HFFc6 (cell line): ENCODE measurements at places on chromosomes 3 and 15. TPM values are rescaled to one million over a fixed set of nuclear protein-coding genes. Genes with fewer than 3 reads are reported as not detected.

DNA sequence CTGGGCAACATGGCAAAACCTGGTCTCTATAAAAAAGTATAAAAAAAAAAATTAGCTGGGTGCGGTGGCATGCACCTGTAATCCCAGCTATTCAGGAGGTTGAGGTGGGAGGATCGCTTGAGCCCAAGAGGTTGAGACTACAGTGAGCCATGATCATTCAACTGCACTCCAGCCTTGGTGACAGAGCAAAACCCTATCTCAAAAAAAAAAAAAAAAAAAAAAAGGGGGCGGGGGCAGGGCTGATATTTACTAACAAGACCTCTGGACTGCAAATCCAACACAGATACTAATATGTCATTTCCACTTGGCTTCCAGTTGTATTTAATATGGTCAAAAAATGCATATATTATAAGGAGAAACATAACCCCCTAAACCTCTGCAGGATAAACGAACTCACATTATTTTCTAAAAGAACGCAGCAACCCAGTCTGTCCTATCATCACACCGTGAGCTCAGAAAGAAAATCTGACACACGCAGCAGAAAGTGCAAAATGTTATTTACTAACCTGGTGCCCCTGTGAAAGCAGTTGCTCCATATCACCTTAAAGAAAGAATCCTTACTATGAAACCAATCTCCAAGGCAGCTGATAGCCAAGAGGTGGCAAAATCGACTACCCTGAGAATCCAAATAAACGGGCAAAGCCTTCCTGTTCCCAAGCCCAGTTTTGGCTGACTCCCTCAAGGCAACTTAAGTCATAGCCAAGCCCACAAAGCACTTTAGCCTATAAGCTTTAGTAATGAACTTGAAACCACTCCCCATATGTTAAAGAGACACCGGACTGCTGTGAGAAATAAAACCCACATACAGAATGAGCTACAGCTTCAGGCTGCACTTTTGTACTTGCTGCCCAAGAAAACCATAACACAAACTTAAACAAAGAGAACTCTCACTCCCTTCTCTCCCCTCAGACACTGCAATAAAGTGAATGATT, 39.3 kb downstream of the PLD1 start:
- DNase-seq = peak; percentile 70

- no peak for DNase-seq
Observed at GRCh38 chr3:117793622-117794265, 1084.2 kb downstream of the TUSC7 start.

DNA sequence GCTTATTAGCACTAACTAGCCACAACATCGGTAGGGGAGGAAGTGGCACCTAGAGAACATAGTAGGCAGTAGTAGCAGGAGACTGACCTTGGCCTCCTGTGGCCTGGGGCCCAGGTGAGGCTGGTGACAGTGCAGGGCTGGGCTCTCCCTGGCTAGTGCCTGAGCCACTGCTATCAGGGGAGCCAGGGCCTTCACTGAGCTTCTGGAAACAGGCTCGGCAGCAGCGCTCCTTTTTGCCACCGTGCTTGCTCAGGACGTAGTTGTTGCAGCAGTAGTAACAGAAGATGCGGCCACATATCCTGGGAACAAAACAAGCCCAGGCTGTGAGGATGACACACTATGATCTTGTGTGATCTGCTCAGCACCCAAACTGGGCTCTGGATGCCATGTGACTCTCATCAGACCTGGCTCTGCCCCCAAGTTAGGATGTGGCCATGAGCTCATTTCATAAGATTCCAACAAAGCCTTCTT, 15.1 kb downstream of the CXCR6 start:
- peak; percentile 69 for DNase-seq

DNA sequence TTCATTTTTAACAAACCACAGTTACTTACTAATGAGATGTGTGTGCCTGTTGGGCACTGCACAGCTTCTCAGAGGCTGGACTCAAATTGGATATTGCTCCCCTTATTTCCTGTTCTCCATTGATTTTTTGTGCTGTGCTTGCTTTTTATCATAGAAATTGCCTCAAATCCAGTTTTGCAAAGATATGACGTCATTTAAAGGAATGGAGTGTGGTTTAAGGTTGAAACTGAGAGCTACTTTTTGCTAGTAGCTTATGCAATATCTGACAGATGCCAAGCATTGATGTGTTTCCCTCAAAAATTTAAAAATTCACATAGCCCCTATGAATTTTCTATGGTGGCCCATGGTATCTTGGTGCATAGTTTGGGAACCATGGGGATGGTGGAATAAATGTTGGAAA, 67.7 kb upstream of the ROPN1 start:
- DNase-seq = no peak

DNA sequence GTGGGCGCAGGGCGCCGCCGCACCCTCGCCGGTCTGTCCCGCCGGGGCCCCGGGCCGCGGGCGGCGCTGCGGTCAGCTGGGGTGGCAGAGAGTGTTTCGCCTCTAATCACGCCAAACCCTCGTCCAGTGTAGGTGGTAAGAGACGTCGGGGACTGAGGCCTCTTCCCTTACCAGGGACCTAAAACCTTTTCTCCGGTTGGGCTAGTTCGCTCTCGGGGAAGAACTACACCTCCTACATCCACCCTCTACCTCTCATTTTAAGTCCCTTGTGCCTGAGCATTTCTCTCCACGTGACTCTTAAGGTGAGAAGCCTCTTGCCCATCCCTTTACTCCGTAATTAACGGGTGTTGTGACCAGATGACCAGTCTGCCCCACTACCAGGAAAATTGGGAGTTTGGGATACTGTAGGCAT, 520 bp downstream of the TMEM42 start:
- DNase-seq = peak; percentile 7

DNA sequence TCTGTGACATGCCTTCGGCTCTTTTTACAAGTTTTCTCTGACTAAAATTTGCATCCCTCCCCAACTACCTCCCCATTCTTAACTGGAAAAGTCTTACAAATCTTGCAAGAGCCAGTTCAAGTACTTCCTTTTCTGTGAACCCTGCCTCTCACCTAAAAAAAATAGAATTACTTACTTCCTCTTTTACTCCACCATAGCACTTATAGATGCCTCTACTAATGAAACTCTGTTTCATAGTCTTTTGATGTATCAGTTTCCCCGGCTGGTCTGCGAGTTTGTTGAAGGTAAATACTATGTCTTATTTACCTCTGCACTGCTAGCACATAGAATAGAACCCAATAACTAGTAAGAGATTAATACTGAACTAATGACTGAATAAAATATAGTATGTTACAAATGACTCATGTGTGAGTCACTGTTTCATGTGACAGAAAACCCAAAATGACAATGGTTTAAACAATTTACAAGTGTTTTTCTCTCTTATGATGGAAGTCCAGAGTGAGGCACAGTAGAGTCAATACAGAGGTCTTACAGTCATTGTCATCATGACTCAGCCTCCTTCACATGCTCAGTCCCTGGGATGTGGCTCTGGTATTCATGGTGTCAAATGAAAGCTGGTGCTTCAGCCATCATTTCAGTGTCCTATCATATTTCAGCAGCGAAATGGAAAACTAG, 393.5 kb downstream of the RSL24D1 start:
- no peak for DNase-seq

- no peak for DNase-seq
Observed at GRCh38 chr3:52782412-52783210, 5.2 kb downstream of the ITIH1 start.

GRCh38 chr3:63814237-63814636, 4.9 kb upstream of the C3orf49 start:
- DNase-seq = no peak

Gene ABCF3
- total RNA-seq = 62.8 to 76.5 TPM (median 74.8 TPM) in 3 replicates

GRCh38 chr3:193680220-193680619, 87.2 kb downstream of the OPA1 start:
- no peak for DNase-seq

DNA sequence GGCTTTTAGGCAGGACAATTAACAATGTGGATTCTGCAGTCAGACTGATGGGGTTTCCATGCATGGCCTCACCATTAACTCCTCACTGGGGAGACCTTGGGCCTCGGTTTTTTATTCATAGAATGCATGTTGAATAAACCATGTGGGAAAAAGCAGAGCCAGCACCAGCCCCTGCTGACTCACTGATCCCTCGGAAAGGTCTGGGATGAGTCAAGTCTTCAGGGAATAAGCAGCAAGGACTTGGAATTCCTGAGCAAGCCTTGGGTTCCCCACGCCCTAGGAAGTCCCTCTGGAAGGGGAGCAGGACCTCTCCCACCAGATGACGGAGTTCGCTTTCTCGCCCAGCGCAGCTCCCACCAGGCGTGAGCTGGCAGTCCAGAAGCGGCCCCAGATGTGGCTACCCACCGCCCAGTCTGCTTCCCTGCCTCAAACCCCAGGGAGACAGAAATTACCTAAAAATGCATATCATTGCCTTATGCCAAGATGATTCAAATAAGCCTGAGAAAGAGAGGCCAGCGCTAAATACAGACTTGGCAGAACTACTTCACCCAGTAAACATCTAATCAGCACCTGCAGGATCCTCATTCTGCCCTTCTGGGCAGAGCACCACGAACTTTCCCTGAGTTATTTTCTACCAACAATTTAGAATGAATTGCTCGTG, 45.4 kb downstream of the BTD start:
- peak; percentile 97 for DNase-seq

GRCh38 chr15:38873158-38873557, 308.5 kb upstream of the RASGRP1 start:
- DNase-seq = no peak

DNA sequence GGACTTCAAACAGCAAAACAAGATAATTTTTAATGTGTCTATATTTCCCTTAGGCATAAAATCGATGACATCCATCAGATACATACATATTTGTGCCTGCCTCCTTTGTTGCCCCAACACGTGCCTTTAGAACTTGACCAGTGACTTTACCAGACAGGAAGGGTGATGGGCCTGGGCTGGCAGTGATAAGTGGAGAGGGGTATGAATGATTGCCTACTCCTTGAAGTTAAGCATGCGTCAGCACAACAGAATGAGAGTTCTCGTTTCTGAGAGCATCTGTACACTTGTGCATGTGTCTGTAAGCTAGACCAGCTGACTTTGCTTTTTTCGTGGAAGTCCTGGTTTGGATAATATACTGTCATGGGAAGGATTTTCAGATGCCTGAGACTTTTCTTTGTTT, 54.9 kb upstream of the COL6A6 start:
- no peak for DNase-seq

GRCh38 chr3:141454906-141455602, 31.8 kb upstream of the RASA2 start:
- peak; percentile 88 for DNase-seq

DNA sequence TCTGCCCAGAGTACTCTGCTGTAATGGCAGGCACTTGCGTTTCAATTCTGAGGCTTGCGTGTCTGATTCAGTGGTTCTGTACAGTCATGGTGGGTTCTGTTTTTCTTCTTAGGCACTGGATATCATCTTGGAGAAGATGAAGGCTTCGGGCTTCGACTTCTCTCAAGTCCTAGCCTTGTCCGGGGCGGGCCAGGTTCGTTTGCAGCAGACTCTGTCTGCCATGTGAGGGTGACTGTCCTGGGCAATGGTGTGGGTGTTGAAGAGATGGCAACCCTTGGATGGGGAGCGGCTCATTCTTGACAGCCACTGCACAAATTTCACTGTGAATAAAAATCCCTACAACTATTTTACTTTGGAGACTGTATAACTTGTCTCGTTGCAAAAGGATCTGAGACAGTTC, 16.2 kb downstream of the XYLB start:
- no peak for DNase-seq

DNA sequence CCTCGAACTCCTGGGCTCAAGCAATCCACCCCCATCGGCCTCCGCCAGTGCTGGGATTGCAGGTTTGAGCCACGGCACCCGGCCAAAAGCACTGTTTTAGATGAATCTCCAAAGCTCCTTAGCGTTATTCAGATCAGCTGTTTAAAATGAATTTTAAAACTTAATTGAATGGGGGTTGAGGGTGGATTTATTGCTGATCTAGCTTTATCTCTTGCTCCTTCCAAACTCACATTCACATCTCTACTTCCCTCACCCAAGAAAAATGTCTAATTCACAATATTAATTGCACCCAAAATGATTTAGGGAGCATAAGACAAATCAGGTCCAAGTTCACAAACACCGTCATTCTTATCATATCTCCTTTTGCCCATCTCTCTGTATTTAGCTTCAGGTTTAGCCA, 89.8 kb downstream of the MEIS2 start:
- DNase-seq = no peak

DNA sequence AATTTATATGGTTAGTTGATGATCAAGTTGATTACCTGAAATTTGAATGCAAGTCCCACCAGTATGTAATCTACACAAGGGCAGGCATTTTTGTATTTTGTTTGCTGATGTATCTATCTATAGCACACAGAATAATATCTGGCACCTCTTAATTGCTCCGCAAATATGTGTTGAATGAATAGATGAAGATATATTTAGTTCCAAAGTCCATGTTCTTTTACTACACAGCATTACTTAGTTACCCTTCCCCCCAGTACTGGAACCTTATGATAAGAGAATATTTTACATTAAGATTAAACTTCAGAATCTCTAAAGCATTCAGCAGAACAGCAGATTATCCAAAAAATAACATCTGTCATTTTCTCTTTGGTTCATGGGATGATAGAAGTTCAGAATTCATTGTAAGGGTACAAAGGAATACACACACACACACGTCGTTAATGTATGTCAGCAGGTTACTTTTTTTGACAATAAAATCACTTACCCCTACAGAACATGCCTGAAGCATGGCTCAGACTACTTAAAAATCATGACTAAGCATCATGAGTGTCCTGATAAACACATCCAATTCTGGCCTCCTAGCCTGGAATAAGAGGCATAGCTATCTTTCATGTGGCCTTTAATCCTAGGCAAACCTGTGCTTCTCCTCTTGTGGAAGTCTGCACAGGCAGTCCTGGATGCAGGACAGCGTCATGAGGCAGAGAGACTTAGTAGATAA, 148.9 kb upstream of the TBC1D5 start:
- DNase-seq = peak; percentile 50

DNA sequence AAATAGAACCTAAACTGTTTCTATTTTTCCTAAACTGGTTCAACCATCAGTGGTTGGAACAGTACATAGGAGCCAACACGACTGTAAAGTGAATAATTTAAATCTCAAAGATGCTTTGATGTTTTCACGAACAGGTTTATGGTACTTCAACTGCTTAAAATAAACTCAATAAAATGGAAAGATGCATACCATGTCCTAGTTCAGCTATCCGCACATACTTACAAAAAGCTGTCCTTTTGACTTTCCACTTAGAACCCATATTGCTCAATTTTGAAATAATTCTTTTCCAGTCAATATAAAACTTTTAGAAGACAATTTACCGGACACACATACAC, 902 bp downstream of the CMTM6 start:
- DNase-seq = no peak

GRCh38 chr3:110343945-110344344, 727.7 kb upstream of the NECTIN3 start:
- peak; percentile 17 for DNase-seq

GRCh38 chr3:194661946-194662345, 10.0 kb downstream of the LSG1 start:
- DNase-seq = no peak
